ENCODE measurements at places on chromosomes 11 and 22.

- DNase-seq = no peak
Measured at GRCh38 chr11:3989921-3990290, 104.7 kb upstream of the RRM1 start.

GRCh38 chr11:85955531-85955930 lies 100.3 kb downstream of the CCDC83 start:
- DNase-seq = no peak

- no peak for DNase-seq
Measured at GRCh38 chr22:44571566-44572413, 73.8 kb upstream of the RTL6 start.

GRCh38 chr22:27537501-27537900 lies 264.1 kb downstream of the MN1 start:
- DNase-seq = no peak

GRCh38 chr11:14249121-14249963 lies 109.6 kb downstream of the RRAS2 start:
- DNase-seq = peak; percentile 53

DNA sequence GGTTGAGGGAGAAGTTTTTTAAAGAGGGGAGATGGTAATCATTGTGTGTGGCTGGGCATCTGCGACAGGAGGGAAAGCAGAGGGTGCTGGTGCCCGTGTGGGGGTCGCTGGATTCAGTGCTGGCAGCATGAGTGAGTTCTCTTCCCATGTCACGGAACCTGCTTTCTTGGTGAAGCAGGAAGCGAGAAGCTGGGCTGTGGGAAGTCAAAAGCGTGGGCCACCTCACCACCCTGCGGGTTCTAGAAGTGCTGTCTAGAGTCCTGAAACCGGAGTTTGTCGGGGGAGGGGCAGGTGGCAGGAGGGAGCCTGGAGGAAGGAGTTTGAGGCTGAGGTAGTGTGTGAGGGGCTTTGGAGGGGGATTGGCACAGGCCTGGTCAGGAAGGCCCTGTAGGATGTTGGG lies 14.2 kb downstream of the SART1 start:
- no peak for DNase-seq

DNA sequence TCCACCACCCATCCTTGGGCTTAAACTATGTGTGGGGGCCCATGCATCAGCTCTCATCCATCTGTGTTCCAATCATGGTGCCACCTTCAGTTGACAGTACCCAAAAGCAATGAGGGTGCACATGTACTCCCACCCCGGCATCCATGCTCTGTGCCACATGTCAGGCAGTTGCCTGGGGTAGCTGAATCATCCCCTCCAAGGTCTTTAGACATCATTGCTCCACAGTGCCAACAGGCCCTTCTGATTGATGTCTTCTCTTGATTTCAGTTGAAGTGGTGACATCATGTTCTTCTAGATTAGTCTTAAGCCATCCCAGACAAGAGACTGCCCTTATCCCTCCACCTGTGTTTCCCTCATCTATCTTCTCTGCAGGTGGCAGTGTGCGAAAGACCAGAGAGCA lies 42.5 kb downstream of the TMPRSS5 start:
- DNase-seq = no peak

Data from stimulated activated effector memory CD8-positive, alpha-beta T cell treated with anti-CD3 and anti-CD28 coated beads, Interleukin-12 subunit alpha, Interleukin-12 subunit beta, amount 100 ng/mL, for 72 hours (primary cell).